DMS79 treated with DMSO at 0.1 percent for 48 hours (cell line): ENCODE measurements at places on chromosomes 5 and 9.

DNA sequence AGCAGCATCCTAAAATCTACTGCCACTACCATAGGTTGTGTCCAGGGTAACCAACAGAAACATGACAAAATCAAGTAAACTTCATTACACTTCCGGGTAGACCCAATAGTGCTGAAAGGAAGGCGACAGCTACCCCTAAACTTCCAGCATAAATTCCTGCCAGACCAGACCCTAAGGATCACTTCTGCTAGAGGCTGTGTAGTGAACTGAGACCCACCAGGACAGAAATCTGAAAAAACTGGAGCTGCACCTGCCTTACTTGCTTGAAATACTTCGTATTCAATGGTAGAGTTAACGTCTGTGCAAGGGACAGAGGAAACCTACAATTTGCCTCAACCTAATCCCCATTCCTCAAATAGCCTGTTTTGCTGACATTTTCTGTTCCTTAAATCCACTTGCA is 1.0 kb upstream of the SECISBP2 start:
- DNase-seq: no peak

GRCh38 chr9:116741742-116742141 is 54.6 kb downstream of the TRIM32 start:
- DNase-seq: no peak

DNA sequence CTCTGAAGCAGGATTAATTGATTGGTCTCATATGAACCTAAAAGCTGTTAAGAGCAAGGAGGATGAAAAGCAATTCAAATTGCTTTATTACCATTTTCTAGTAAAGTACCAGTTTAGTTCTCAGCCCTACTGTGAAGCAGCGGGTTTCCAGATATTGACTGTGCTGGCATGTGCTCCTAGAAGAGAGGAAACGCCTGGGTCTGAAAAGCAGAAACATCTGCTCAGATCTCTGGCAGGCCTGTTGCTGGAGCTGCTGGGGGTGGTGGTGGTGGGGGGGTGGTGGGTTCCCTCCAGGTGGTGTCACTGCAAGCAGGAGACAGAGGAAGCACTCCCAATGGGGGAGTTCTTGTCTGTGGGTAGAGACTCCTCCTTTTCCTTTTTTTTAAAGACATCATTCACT is 105.5 kb upstream of the ZNF462 start:
- DNase-seq: no peak

DNA sequence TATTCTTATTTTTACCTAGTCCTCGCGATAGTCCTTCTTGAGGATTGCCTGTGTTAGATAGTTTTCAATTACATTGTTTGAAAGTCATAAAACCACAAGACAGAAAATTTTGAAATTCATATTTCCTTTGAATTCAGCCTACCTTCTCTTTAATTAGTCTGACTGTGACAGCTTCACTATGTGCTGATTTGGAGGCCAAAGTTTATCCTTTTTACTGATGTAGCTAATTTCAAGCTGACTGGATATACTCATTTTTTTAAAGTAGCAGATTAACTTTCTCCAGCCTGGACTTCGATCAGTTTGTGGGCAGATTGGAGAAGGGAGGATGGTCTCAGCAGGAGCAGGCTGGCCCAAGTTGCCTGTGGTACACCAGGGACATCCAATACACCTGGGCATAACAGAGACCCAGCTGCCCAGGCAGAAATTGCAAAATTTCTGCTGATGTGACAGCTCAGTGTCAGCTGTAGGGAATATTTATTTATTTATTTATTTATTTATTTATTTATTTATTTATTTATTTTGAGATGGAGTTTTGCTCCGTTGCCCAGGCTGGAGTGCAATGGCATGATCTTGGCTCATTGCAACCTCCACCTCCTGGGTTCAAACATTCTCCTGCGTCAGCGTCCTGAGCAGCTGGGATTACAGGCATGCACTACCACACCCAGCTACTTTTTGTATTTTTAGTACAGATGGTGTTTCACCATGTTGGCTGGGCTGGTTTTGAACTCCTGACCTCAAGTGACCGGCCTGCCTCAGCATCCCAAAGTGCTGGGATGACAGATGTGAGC is 24.2 kb downstream of the AGXT2 start:
- DNase-seq: no peak

DNA sequence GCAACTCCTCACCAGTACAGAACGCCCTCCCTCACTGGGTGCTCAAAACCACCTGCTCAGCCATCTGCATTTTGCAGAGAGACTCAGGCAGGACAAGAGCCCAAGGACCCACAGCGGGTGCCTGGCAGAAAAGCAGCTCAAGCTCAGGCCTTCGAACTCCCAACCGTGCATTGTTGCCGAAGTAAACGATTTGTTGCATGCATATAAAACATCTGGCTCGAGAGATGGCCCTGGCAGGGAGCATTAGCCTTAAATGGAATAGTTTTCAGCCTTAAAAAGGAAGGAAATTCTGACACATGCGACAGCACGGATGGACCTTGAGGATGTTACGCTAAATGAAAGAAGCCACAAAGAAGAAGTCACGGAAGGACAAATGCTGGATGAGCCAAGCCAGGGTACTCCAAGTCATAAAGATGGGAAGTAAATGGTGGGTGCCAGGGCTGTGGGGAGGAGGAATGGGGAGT is 160.4 kb upstream of the PHYKPL start:
- no peak for DNase-seq

GRCh38 chr9:133694686-133695085 is 43.5 kb downstream of the SARDH start:
- no peak for DNase-seq
